ENCODE measurements at places on chromosomes 1 and 21.

DNA sequence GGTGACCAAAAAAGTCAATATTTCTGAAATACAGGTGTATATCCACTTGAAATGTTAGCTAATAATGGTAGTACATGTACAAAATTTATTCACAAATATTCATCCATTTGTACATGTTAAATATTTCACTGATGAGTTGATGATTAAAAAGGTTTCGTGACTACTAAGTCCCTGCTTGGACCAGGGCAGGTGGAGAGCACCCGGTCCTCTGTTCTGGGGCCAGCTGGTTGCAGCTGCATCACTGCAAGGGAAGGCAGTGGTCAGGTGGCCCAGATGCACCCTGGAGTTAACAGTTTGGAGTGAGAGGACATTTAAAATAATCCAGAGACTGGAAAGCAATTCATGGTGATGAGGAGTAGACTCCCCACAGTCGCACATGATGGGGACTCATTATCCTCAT is 141.2 kb downstream of the ZBTB18 start:
- DNase-seq: no peak

DNA sequence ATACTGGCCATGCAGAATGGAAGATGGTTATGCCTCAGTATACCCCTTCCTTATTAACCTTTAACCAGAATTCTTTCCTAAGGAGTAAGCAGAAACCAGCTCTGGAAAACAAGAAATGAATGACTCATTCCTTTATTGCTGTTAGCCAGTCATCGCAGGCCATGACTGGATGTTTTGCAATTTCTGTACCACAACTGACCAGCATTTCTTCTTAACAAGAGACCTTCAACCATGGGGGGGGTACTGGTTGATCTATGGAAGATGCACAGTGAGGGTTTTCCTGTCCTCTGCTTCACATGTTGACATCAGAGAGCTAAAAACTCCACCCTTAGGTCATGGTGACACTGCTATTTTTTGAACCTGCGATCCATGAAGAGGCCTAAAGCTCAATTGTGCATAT is 28.0 kb upstream of the RNF2 start:
- DNase-seq: no peak

DNA sequence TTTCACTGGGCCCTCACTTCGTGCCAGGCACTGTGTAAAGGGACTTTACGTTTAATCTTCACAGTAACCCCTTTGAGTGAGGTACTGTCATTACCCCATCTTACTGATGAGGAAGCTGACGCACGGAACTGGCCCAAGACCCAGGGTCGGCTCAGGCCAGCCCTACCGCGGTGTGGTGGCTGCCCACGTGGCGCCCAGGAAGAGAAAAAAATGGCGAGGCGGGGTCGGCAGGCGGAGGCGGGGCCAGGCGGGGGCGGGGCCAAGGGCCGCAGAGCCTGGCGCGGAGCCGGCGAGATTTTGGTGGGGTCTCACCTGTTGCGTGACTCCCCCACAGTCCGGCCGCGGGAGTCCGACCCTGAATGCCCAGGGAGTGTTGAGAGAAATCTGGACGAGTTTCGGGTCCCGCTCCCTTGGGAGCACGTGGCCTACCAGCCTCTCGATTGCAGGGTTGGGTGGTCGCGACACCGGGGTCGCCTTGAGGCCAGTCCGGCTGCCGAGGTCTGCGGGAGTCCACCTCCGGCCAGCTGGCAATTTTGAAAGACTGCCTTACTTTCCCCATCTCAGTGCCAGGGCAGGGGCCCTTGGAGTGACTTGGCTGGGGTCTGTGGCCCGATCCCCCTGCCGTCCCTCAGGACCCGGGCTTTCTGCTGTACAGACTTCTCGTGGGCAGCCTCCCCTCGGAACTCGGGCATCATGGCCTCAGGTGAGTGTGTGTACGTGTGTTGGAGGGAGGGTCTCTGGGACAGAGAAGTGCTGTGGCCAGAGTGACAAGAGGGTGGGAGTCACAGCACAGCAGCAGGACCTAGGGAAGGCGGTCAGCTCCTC is at the start of the genes AMPD2 and GNAT2:
AMPD2 (plus strand) TSS at position 262 of the 825 bp plus-strand sequence. CDS start 1,339 bp downstream, outside the sequence.
GNAT2 (minus strand) TSS at position 41 of the 825 bp plus-strand sequence. CDS start 6,746 bp downstream, outside the sequence.
- peak; percentile 10 for DNase-seq

- DNase-seq: no peak
Observed at GRCh38 chr1:154829062-154829461, 41.0 kb downstream of the KCNN3 start.

- DNase-seq: no peak
Observed at GRCh38 chr1:58726581-58726980, 26.7 kb upstream of the MYSM1 start.

DNA sequence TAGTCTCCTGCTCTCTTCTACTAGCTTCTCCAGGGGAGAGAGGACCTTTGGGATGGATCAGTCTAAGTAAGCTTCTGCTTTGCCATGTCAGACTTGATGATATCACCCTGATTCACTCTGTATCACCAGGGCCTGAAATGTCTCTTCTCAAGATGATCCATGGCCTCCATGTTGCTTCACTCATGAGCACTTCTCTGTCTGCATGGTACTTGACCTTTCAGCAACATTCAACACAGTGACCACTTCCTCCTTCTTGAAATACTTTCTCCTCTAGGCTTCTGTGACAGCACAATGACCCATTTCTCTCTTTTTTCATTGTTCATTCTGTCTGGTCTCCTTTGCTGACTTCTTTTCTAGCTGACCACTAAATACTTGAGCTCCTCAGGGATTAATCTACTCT is 35.3 kb upstream of the NGF start:
- DNase-seq: no peak

- DNase-seq: no peak
Observed at GRCh38 chr1:99281105-99281504, 16.8 kb downstream of the PLPPR4 start.

DNA sequence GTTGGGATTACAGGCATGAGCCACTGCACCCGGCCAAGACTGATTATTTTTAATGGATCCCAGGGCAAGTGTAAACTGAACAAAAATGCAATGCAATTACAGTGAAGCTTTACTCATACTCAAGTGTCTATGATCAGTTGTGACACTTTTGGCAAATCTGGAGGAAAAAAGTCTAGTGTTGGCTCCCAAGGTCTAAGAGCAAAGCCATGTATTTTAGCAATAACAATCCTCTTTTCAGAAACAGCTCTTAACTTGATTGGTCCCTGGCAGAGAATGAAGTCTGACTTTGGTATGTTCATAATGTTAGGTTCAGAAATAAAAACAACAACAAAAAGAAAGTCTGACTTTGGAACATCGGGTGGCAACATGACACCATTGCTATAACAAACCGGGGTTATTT is 40.2 kb upstream of the C1orf53 start:
- DNase-seq: no peak

- no peak for DNase-seq
Observed at GRCh38 chr1:38872401-38873026, 634 bp downstream of the MYCBP start.

DNA sequence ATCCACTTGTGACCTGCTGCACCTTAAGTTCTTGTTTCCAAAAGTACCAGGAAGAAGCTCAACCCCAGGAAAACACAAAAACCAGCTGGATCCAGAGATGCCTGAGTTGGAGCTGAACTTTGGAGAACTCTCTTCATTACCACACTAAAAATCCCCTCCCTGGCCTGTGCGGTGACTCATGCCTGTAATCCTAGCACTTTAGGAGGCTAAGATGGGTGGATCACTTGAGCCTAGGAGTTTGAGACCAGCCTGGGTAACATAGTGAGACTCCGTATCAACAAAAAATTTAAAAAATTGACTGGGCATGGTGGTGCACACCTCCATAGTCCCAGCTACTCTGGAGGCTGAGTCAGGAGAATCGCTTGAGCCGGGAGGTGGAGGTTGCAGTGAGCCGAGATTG is 6.2 kb downstream of the MAP1LC3C start:
- DNase-seq: no peak

DNA sequence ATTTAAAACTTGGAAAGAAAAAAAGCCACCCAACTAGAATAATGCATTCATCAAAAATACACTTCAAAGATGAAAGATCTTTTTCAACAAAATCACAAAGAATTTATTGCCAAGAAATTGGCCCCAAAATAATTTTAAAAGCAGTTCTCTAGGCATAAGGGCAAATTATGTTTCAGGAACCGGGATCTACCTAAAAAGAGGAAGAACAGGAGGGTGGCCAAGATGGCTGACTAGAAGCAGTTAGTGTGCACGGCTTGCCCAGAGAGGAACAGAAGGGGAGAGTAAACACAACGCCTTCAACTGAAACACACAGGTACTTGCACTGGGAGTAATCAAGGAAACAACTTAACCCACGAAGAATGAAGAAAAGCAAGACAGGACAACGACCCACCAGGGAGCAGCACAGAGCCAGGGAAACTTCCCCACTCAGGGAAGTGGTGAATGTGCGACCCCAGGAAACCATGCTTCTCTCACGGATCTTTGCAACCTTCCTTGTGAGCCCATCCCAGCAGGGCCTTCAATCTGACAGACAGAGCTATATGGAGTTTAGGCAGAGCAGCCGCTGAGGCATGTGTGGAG is 46.1 kb downstream of the ACKR1 start:
- no peak for DNase-seq

DNA sequence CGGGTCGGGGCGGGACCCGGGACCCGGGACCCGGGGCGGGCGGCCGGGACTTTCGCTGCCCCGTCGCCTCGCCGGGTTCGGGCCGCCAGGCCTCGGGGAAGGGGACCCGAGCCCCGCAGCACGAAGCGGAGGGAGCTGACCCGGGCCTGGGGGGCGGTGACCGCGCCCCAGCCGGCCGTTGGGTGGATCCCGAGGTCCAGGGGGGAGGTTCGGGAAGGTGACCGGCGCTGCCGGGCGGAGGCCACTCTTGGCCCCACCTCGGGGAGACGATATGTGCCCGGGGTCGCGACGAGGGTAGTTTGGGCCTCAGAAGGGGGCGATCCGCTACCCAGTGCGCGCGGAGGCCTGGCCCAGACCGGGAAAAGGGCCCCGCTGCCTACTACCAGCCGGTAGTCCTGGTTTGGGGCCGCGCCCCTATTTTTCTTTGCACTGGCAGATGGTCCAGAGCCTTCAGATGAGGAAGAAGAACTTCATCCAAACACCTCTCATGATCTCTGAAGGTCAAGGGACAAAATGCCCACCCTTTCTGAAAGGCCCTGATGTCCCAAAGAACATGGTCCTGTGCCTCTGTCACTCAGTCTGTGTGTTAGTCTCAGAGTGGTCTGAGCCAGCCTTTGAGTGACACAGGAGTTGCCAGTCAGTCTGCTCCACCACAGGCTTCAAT is 766 bp downstream of the AGO4 start:
- no peak for DNase-seq

GRCh38 chr1:214584805-214585766 is 17.9 kb upstream of the CENPF start:
- peak; percentile 8 for DNase-seq

DNA sequence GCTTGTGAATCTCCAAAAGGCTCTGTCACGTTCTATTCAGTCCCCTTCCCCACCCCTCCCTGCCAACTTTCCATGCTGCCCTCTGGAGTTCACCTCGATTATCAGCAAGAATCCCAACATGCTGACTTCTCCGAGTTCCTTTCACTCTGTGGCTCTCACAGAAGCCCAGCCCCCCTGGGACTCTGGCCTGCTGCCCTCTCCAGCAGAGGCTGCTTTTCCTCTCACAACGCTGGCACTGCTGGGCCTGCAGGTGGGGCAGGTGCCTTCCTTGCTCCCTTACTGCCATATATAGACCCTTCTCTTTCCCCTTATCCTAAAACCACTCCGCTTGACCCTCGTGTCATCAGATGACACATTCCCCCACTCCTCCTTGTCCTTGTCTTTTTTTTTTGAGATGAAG is 10.2 kb upstream of the RNF186 start:
- DNase-seq: peak; percentile 12

DNA sequence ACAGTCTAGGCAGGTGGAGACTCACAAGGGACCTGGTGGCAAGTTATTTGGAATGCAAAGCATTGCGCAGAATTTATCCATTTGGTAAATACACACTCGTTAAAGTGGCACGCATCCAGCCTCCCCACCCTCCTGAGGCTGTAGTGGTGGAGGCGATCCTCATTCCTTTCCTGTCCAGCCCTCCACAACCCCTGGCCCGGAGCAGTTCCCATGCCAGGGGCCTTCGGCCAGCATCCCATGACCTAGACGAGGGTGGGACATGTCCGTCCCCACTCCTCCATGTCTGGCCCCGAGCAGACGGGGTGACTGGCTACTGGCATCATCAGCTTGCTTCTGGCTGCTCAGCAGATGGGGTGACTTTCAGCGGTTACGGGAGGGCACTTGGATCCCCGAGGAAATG is 281.5 kb upstream of the VAMP3 start:
- DNase-seq: no peak

DNA sequence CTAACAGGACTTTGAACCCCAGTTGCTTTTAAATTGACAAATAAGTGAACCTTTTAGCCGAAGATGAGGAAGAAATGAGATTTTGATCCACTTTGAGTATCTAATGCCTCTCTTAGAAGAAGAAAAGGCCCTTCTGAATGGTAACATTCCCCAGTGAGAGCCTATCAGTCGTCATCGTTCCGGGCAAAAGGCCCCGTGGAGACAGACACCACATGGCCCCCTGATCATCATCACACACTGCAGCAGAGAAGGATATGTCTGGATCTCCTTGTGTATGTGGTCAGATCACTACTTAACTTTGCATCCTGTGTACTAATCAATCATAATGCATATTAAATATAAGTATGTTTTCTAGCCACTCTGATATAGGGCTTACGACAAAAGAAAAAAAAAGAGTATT is 87.3 kb upstream of the SMYD2 start:
- no peak for DNase-seq

DNA sequence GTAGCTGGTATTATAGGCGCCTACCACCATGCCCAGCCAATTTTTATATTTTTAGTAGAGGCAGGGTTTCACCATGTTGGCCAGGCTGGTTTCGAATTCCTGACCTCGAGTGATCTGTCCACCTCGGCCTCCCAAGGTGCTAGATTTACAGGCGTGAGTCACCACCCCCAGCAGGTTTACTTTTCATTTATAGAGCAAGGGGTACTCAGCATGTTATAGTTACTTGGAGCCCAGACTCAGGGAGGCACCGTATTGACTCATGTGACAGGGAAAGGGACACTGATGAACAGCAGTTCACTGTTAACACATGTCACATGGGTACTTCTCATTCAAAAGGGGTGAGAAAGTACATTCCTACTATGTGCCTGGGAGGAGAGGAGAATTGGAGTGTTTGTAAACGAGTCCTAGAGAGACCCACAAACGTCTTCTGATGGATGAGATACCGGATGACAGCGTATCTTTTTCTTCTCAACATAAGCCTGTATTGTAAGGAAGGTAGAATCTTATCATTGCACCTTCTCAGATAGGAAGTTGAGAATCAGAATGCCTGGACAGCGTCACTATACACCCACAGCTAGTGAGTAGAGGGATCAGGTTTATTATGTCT is 510.0 kb downstream of the USP25 start:
- no peak for DNase-seq

- no peak for DNase-seq
Observed at GRCh38 chr1:1431845-1432273, 3.6 kb upstream of the VWA1 start.
